Renal cortical epithelial cell (primary cell): ENCODE measurements at places on chromosomes 7 and 10.

DNA sequence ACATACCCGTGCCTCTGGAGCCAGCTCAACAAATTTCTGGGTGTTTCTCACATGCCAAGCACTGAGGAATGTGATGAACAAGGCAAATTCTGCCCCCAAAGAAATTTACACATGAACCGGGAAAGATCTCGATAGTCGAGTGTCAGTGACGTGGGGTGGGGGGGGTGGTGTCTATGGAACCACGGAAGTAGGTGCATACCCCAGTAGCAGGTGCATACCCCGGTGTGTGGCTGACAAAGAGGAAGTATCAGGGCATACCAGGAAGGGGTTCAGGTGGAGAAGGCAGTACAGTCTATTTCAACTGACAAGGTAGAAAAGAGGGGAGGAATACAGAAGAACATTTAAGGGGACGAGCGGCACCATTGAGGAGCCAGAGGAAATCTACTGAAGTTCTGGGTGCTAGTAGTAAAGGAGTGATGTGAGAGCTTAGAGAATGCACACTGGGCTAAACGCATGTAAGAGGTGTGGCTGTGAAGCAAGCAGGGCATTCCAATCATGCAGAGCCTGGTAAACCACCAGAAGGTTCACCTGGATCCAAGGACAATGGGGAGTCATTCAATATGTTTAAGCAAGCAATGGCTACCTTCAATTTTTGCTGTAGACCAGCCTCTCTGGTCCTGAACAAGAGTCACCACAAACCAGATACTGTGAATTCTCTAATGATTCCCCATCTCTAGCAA lies 6.2 kb downstream of the CCDC6 start:
- DNase-seq: peak; percentile 28

DNA sequence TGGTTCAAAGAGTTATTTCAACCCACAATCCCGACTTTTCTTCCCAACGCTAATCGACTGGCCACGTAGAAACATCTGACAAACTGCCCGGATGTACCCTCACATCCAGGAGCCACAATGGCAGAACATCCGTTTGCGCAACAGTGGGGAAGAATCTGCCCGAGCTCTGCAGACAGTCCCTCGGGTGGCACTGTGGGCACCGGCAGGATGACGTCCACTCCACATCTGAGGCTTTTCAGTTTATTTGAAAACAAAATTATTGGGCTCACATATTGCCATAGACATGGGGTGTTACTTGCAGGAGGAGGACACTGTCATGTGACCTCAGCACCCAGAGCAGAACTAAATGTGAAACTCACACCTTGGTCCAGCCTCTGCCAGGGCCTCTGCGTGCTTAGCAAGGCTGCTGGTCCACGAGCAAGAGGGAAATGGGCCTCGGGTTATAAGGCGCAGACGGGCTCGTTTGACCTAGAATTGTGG lies 84.1 kb downstream of the MKI67 start:
- DNase-seq: no peak

DNA sequence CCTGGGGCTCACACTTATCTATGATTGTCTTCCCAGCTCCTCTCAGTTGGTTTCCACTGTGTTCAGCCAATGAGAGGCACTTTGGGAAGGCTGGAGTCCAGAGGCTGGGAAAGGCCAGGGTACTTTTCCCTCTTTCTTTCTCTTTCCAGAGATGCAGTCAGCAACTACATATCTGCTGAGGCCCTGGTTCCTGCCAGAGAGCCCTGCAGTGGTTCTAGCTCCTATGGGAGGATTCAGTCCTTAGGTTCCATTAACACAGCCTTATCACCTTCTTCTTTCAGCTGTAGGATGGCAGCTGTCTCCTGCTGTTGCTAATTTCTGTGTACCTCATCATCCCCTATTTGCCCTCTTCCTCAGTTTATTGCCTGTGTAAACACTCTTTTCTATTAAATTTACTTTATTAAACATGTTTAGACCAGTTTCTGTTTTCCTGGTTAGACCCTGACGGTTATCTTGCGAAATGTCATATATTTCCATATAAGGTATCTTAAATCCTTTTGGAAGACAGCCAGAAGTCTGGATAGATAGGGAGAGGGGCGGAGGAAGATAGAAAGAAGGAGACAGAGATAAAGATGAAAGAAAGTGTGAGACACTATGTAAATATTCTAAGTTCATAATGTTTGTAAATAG lies 100.3 kb downstream of the HGF start:
- DNase-seq: no peak

- no peak for DNase-seq
Measured at GRCh38 chr7:96320442-96320841, 1.5 kb downstream of the SLC25A13 start.

GRCh38 chr7:107045980-107046379 lies 1.5 kb downstream of the PRKAR2B start:
- no peak for DNase-seq

- DNase-seq: no peak
Measured at GRCh38 chr10:3423384-3423783, 250.8 kb upstream of the PITRM1 start.

GRCh38 chr7:55509322-55509721 lies 63.0 kb downstream of the VOPP1 start:
- DNase-seq: no peak

DNA sequence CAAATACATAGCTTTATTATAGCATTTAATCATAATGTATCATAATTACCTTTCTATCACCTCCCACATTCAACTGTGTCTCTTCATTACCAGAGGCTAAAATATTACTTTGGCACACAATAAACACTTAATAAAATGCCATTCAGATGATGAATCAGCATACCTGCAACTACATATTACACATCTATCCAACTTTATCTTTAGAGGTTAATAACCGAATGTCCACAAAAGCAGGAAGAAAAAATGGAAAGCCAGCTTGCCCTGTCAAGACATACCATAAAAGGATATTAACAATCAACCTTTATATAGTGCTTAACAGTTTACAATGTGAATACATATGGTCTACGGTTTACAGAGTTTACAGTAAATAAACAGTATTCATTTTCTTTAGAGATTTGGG lies 12.7 kb downstream of the CACUL1 start:
- no peak for DNase-seq

- peak; percentile 87 for DNase-seq
Measured at GRCh38 chr7:114243646-114244045, 171.0 kb upstream of the FOXP2 start.

- DNase-seq: no peak
Measured at GRCh38 chr7:140983802-140984201, 30.9 kb downstream of the MRPS33 start.

DNA sequence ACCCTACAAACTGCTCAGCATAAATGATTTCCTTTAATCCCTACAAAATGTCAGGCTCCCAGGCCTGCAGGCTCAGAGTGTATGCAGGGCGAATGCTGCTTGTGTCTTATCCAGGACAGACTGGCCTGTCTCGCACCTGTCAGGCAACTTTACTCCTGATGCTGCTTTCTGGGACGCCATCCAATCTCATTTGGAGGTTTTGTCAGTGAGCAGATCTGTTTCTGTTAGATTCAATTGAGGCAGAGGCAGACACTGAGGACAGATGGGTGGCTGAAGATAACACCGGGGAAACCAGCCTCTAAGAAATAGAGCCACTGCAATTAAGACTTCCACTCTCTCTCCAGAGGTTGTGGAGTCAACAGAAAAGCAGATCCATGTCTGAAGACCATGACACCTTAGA lies 115.6 kb downstream of the DPP6 start:
- DNase-seq: no peak

DNA sequence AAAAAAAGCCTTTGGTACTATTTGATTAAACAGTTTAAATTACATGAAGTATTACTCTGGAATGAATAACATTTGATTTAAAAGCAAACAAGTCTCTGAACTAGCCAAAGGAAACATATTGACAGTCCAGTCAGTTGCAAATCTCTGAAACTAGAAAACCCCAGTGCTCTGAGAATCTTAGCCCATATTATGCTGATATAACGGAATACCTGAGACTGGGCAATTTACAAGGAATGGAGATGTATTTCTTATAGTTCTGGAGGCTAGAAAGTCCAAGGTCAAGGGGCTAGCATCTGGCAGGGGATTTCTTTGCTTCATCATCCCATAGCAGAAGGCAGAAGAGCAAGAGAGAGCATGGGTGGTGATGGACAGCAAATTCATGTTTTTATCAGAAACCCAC lies 21.7 kb upstream of the FKBP9 start:
- DNase-seq: no peak

GRCh38 chr10:6269432-6269831 lies 66.7 kb downstream of the PFKFB3 start:
- no peak for DNase-seq

DNA sequence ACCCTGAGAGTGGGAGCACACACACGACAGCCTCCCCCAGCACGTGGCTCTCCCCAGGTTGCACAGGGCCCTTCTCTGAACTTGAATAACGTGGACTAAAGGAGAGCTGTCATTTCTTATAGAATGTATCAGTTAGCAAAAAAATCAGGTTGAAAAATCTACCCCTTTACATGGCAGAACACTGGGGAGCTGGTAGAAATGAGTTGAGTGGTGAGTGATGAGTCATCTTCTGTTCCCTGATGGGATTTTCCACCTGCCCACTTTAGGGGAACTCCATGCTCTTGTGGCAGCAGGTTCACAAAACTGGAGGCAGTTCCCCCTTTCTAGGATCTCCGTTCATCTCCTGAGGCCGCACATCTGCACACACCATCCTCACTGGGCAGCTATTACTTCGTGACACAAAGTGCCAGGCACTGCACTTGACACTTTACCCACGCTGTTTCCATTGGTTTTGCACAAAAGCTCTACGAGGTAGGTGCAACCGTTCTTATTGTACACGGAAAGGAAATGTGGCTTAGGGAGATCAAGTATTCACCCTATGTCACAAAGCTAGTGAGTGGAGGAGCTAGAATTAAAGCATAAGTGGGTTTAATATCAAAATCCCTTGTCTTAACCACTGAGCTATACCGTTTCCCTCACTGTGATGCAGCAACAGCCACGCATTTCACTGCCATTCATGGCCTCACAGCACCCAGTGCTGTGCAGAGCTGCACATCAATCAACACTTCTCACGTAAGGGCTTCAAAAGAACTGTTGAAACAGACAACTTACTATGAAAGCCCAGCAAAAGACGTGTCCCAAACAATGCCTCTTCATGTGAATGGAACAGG lies 80.2 kb downstream of the RNF216 start:
- peak; percentile 77 for DNase-seq

DNA sequence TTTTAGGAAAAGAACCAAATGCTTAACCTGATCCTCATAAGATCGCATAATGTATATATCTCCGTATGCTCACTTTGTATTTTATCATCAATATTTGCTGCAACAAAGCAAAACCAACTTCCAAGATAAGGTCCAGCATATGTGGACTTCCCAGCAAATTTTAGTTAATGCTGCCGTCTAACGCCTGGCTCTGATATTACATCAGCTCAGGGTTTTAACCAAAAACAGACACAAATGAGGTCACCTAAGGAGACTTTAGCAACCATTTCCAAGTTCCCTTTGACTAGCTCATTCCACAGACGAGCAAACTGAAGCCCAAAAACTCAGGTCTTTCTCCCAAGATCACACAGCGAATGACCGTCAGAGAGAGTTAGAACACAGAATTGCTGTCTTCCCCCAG lies 59.4 kb upstream of the UCN3 start:
- no peak for DNase-seq

DNA sequence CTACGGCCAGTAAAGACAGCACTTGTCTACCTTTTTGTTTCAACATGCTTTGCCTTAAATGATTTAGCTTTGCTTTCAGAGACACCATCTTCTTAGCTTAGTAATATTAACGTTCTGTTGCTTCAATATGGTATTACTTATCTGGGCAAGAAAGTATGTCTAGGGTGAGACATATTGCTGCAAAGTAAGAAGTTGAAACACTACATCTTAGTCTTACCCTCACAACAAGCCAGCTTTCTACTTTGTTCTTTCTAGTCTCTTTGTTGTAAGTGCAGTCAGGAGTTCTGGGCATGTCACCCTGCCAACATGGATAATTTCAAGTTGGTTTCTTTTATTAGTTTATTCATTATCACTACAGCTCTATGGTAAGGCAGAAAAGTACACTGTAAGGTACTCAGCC lies 122.7 kb upstream of the DNAJB12 start:
- no peak for DNase-seq

- DNase-seq: peak; percentile 48
Measured at GRCh38 chr7:132650498-132650897, 74.2 kb upstream of the PLXNA4 start.

DNA sequence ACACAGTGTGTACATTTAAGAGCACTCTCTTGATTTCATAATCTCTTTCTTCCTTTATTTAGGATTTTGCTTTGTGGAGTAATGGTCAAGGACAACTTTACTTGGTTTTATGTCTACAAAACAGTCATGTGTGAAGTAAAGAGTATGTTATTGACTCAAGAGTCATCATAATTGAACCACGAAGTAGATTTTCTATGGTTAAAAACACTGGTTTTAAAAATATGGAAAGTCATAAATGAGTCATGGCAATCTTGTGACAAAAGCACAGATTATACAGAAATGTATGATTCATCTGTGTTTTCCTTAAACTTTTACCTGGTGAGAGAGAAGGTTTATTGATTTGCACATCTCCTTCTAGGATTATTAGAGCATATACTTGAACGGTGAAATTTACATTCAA lies 969.7 kb downstream of the GATA3 start:
- DNase-seq: no peak

GRCh38 chr10:133388973-133389818 lies 4.8 kb upstream of the MTG1 start:
- DNase-seq: no peak

GRCh38 chr10:16950656-16951601 lies 133.7 kb upstream of the RSU1 start:
- peak; percentile 33 for DNase-seq
